ENCODE measurements at places on chromosomes 1 and 21. TPM values are rescaled to one million over a fixed set of nuclear protein-coding genes. Genes with fewer than 3 reads are reported as not detected.

SPAG17 gene
- polyA plus RNA-seq, result 10.4 TPM

NMNAT2 gene
- 4.3 TPM for polyA plus RNA-seq

- no peak for DNase-seq
Observed at GRCh38 chr1:64107118-64107519, 96.3 kb upstream of the UBE2U start.

- DNase-seq, result no peak
Observed at GRCh38 chr21:40331804-40332203, 464.6 kb downstream of the PCP4 start.

DNA sequence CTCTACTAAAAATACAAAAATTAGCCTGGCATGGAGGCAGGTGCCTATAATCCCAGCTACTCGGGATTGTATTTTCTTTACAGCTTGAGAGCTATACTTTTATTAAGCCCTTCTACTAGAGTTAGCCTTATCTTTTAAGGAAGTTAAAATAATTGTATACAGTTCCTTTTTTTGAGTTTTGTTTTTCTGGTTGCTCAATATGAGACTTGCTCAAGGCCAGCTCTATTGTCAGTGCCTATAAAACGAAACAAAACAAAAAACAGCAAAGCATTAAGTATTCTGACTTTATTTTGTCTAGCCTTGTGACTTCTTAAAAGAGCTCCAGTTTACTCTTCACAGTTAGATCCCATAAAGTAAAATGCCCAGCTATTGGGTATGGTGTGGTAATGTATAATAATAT, 17.2 kb downstream of the PKN2 start:
- no peak for DNase-seq

DNA sequence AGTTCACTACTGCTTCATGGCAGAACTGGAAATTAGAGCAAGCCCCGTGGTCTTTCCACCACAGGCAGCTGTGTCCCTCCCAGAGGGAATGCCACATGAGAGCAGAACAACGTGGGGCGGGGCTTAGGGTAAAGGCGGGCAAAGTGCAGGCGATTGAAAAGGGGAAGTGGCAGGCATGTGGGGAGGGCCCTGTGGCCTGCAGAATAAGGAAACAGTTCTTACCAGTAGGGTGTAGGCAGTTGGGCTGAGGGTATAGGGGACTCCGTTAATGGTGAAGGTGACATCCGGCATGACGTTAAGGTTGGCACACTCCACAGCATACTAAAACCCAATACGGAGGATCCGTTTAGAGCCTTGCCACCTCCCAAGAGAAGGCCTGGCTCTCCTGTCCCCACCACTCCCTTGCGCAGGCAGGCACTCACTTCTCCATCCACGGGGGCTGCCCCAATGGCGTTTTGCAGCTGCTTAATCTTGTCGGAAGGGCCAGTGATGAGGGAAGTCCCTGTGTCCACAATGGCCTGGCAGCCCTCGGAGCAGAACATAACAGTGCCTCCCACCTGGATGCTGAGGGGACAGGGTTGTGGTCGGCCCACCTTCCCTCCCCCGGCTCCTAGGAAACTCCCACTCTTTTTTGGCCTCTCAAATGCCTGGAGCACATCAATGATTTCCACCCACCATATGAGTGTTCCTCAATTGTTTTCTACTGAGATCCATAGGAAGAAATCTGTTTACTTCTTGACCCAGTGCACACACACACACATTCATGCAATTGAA, 9.1 kb upstream of the RAB7B start:
- DNase-seq, result no peak

DNA sequence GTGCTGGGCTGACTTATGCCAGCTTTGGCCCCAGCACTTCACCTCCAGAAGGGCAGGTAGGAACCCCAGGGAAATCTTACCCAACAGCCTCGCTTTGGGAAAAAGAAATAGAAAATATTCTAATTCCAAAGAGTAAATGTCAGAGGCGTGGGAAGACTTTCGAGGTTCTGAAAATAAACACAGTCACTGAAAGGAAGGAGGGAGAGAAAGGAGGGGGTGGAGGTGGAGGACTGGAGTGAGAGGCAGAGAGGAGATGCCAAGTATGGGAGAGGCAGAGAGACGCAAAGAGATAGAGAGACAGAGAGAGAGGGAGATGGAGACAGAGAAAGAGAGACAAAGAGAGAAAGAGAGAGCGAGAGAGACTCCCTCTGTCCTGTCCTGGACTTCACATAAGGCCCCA, 395.0 kb downstream of the PTPRU start:
- DNase-seq, result no peak

Measured in right renal cortex interstitium (tissue), 3 donors.